Left ventricle myocardium superior (tissue), 1 donor: ENCODE measurements at places on chromosomes 6 and 20.

DNA sequence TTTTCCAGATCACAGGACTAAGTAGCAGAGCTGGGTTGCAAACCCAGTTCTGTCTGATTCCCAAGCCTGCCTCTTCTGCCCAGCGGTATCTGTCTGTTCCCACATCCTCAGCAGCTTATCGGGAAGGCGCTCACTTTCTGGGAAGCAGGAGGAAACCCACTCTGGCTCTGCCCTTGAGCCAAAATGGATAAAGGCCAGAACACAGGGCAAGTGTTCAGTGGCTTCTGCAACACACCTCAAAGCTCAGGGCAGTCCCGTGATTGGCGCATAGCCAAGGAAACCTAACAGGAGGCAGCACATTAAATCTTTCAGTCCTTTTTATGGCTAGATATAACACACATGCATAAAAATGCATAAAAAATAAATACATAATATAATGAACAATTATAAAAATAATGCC is 262.2 kb downstream of the NRN1 start:
- DNase-seq = no peak

- no peak for DNase-seq
These were observed 862.7 kb upstream of the MAP3K7 start for GRCh38 chr6:91449539-91449938.

- no peak for DNase-seq
These were observed 262.0 kb downstream of the MAFB start for GRCh38 chr20:40427026-40427425.

DNA sequence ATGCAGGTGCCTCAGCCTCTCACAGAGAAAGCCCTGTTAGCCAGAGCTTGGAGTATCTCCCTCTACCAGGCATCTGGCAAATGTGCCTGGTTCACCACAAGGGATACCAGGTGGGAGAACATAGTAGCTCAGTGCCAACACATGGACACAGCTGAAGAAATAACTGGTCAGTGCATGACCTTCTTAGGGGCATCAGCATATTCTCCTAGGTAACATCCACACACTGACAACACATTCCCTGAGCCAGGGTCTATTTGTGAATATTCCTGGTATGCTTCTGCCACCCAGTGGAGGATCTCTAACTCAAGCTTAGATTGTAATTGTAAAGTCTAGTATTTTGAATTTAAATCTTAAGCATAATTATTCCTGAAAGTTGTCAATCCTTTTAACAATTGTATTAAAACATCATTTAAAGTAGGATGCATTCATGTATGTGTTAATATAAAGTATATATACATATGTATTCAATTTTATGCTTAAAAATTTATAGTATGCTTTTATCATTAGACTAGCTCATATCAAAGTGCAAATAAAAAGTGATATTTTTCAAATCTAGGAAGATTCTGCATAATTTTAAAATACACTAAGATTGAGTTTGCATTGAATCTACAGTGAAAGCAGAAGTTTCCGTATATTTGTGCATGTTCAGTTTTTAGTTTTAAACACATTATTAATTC is 45.3 kb upstream of the COL21A1 start:
- no peak for DNase-seq

GRCh38 chr6:145258122-145258521 is 477.2 kb downstream of the EPM2A start:
- no peak for DNase-seq

DNA sequence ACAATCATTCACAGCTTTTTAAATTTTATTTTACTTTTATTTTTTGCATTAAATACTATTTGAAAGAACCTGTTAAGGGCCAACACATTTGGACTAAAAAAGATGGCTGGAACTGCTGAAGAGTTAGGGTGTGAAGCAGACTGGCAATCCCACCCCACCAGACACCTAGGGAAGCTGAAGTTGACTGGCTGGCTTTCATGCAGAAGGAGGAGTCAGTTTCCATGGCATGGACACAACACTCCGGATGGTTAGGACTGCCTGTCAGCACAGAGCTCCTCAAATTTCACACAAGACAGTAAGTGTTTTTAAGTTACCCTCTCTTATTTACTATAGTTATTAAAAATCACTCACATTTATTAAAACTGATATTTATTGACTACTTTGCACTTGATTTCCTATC is at the start of gene ANKRD66:
TSS of gene ANKRD66 (plus strand) at position 238 of the 400 bp plus-strand sequence. CDS start 5,016 bp downstream, outside the sequence.
- DNase-seq = no peak
